ENCODE measurements at places on chromosomes 5 and 9.

DNA sequence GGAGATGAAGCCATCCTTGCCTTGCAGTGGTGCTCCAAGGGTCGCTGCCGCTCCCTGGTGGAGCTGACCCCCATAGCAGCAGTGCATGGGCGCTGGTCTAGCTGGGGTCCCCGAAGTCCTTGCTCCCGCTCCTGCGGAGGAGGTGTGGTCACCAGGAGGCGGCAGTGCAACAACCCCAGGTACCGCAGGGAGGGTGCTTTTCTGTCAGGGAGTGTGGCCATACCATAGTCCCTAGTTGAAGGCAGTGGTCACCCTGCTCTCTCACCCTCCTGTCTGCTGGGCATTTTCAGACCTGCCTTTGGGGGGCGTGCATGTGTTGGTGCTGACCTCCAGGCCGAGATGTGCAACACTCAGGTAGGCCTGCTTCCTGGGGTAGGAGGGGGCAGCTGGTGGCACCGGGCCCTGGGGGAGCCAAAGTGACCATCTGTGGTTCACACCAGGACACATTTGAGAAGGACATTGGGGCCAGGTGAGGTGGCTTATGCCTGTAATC, 11.2 kb downstream of the ADAMTS13 start:
- DNase-seq, result no peak

- DNase-seq, result no peak
These were observed 72.3 kb upstream of the STARD4 start for GRCh38 chr5:111584651-111585050.

DNA sequence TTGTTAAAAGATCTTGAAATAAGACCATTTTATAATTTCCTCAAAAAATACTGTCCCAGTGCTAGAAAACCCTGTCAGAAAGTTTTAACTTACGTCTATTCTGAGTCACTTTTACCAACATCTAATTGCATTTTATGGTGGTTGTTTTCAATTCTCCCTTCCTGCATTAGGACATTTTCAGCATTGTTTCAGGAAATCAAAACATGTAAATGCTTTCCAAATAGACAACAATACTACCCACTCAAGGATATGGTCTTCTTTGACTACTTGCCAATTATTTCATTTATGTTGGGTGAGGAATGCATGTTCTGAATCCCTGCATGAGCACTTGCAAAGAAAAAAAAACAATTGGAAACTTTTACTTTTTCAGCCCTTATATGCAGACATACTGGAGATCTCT, 284.6 kb upstream of the PDE4D start:
- no peak for DNase-seq

DNA sequence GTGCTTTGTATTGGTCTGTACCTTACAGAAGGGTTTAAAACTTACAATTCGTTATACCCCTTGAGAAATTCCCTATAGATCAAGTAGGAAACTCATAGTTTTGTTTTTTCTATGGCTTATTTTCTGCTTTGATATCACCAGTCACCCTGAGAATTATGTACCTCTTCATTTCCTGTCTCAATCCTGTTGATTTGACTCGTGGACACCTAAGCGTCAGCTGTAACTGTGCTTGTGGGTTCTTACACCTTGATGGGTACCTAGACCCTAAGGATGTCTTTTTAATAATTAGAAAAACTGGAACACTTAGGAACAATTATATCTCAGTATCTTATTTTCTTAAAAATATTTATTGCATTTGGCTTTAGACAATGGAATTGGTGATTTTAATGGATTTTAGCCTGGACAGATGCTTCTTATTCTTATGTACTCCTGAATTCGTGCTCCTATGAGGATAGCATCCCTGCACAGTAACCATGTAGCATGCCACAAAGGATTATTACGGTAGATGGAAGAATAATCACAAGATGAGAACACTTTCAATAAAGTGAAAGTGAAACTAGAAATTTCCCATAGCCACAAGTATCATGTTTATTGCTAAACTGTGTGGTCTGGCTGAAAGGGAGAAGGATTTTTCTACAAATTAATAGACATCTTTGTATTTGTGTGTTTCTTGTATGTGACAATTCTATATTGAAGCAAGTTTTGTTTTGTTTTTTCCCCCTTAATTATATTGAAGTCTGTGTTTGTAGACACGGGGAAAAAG, 1920.3 kb upstream of the WWC1 start:
- DNase-seq, result no peak

GRCh38 chr5:180069589-180070247, 1.8 kb downstream of the RNF130 start:
- no peak for DNase-seq

DNA sequence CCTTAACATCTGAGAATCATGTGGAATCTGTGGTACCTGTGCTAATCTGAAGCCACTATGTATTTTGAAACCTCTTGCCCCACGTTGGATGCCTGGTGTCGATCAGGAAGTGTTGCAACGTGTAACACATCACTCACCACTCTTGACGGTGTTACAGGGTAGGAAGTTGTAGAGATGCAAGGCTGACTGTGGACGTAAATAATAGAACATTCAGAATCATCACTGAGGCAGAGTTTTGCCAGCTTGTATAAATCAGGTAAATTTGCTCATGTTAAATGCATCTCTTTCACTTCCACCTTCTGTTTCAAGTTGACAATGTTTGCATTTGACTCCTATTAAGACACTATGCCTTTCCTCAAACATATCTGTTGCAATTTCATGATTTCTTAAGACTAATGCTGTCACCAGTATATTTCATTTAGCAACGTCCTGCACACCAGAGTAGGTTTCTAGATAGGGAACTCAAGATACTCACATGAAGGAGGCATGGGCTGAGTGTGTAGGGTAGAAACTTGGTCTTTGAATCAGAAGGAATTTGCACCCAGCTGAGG, 38.1 kb downstream of the BASP1 start:
- no peak for DNase-seq

All from hepatic stellate cell (primary cell).